ENCODE measurements at places on chromosomes 6 and 20.
A peak's percentile ranks its signal among the peaks of the same experiment; 100 is the strongest.

GRCh38 chr6:56475736-56476457 is 166.8 kb downstream of the DST start:
- DNase-seq: no peak

DNA sequence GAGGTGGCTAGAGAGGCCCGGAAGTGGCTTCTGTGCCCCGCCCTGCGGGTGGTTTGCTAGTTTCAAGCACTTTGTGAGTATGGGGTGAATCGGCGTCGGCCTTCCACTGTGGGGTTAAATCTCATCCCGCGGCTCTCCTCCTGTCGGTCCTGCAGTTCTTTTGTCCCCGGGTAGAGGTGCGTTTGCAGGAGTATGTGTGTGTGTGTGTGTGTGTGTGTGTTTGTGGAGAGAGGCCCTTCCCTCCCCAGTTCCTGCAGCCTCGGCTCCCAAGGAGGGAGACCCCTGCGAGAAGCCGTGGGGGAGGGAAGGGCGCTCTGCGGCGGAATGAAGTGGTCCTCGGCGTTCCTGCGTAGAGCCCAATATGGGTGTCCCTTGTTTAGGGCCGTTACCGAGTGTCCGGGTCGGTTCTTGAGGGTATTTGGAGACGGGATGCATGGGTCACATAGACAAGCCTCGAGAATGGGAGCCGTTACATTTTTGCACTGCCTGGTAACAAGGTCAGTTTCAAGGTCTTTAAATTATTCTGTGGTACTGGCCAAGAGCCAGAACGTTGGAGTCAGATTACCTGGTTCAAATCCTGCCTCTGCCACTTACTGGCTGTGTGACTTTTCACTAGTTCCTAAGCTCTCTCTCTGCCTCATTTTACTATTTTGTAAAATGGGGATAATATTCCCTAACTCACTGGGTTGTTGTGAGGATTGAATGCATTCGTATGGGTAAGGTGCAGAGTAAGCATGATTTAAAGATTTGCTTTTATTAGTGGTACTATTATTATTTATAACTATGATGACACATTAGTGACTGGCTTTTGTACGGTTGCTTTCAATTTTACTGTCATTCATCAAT is at the start of gene ZKSCAN3:
Gene ZKSCAN3 (plus strand): TSS at position 56 of the 846 bp plus-strand sequence. CDS start 9,640 bp downstream, outside the sequence.
- DNase-seq: peak; percentile 84

DNA sequence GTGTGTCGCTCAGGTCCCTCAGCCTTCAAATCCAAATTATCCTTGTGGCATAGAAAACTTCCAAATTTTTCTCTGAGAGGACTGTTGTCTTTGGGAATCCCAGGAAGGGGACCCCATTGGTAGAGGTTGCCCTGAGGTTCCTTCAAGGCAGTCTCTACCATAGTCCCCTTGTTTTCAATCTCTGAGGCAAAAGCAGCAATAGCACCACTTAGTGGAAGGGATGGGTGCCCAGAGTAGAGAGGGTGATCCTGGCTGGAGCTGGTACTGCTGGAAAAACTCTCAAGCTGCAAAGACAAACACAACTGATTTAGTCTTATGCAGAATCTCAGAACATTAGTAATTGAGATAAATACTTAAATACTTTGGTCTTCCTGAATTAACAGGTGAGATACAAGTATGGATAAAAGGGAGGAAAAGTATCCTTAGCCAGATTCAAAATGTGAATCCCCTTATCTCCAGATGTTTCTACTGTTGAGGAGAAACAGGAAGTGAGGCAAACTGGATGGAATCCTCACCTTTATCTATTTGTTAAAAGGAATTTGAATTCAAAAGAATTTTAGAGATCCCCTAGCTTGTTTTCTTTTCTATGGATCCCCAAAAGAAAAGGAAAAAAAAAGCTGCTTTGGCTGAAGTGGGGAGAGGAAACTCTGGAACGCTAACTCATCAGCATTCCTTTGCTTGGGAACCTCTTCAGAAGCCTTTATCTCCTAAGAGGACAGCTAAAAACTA is 13.4 kb downstream of the ZNF318 start:
- DNase-seq: peak; percentile 25

DNA sequence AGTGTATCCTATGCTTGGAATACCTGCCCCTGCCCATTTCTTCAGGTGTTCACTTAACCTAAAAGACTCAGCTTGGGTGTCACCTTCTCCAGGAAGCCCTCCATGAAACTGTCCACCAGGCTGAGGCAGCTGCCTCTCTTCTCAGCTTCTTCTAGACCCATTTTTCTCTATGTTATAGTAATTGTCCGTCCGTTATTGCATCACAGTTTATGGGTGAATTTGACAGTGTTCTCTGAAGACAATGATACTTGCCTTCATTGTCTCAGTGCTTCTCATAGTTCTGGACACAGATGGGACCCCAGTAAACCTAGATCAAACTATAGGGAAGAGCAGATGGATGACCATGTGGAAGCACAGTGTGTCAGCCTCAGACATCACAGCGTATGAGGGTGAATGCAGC is 238.0 kb upstream of the MOCS1 start:
- no peak for DNase-seq

DNA sequence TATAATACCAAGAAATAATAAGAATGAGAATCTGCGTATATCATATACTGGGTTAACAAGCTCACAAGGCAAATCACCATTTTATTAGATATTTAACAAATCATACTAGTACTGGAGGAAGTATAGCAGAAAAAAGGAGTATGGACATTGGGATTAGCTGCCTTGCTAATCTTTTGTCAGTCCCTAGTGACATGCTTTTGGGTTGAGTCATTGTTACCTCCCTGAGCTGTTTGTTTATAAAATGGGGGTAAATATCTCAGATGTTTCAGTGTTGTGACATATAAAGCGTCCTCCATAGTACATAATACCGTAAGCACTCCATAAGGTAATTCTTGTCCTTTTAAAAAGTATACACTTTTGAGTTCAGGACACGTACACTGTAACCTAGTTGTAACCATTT is 107.0 kb downstream of the ESR1 start:
- no peak for DNase-seq

DNA sequence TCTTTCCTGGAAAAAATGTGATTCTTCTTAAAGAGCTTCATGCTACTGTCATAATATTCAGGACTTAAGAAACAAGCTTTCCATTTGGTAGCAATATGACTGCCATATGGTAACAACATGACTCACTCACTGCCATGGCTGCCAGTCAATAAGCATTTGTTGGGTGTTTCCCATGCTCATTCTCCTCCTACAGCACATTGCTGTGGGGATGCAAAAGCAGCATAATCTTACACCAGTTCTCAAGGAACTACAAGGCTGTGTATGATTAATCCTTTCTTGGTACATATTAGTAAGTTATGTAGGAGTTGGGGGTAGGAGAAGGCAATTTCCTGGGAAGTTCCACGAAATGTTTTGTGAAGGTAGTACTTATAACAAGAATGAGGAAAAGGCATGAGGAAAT is 76.7 kb downstream of the CEP162 start:
- no peak for DNase-seq

GRCh38 chr6:15464211-15464725 is 198.6 kb downstream of the DTNBP1 start:
- peak; percentile 53 for DNase-seq
